Stimulated activated CD4-positive, alpha-beta T cell treated with anti-CD3 and anti-CD28 coated beads, Interleukin-1b, Interleukin-23, amount 100 ng/mL, for 48 hours (primary cell): ENCODE measurements at places on chromosomes 1 and 21.

DNA sequence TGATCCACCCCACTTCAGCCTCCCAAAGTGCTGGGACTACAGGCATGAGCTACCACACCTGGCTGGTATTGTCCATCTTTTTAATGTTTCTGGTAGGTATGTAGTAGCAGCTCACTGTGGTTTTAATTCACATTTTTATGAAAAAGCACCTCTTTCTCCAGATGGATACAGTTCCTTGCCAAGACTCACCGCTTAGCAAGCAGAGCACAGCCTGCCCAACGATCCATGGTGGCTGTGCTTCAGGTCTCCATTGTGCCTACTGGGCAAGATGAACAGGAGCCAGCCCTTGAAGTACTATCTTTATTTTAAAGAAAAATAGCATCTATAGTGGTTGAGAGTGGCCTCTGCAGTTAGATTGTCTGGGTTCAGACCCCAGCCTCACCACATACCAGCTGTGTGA lies 37.6 kb upstream of the GRHL3 start:
- DNase-seq: no peak

DNA sequence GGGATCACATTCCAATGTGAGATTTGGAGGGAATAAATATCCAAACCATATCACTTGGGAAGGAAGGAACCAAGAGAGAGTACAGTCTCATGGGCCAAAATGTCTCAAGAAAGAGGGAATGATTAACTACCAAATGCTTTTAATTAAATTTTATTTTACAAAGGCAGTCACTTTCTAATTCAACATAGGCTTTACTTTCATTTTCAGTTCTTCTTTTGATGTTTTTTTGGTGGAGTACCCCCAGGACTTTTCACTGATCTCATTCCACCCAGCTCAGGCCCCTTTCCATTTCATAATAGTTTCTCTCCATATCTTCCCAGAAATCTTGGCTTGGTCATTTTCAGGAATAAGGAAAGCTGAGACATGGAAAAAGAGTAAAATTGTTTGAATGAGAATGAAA lies 5.1 kb upstream of the SLAMF7 start:
- no peak for DNase-seq

DNA sequence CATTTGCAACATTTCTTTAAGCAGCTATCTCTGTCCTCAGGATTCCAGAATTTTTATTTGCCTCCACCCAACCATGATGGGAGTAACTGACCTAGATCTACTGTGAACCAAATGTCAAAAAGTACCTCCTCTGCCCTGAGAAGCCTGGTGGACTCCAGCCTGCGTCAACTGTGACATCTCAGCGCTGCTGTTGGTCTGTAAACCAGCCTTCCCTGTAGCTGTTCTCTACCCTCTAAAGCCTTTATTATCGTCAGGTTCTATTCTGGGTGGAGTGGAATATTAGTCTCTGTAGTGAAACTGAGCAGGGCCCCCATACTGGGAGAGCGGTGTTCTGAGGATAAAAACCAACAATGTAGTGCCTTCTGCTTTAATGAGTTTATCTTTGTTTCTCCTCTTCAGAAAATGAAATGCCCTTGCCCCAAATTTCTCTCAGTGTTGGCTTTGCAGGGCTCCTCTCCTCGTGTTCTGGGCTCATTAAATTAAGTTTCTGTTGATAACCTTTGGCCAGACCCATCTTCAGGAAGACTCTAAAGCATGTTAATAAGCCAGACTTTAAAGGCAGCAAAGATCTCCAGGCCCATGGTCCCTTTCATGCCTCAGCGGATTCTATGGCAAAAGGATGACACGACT lies 223.1 kb upstream of the PLXNA2 start:
- no peak for DNase-seq

DNA sequence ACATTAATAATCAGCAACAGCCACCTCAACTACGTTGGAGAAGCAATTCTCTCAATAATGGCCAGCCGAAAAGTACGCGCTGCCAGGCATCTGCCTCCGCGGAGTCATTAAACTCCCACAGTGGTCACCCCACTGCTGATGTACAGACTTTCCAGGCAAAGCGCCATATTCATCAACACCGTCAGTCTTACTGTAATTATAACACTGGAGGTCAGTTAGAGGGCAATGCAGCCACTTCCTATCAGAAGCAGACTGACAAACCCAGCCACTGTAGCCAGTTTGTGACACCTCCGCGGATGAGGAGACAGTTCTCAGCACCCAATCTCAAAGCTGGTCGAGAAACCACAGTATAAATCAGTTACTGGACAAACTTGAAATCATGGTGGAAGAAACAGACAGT lies 93.9 kb downstream of the KIF1B start:
- DNase-seq: no peak

DNA sequence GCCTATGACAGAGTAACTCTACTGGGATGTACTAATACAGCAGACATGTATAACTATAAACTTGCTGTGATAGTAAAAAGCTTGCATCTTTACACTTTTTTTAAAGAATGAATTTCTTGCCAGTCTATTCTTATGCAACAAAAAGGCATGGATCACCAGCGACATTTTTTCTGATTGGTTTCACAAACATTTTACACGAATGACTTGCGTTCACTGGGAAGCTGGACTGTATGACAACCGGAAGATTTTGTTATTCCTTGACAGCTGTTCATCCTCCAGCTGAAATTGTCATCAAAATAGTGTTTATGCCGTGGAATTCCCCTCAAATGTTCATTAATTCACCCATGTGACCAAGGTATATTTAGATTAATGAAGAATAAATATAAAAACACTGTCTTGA lies 131.0 kb downstream of the XPR1 start:
- no peak for DNase-seq
